GM23248 (cell line): ENCODE measurements at places on chromosomes 1 and 21. TPM values are rescaled to one million over a fixed set of nuclear protein-coding genes. Genes with fewer than 3 reads are reported as not detected.

The HLX gene
- 20.0 and 21.5 TPM in 2 replicates for polyA plus RNA-seq

The OR2L3 gene
- polyA plus RNA-seq: not detected in 2 replicates

The DTL gene
- 7.6 and 9.7 TPM in 2 replicates for polyA plus RNA-seq

The TCHHL1 gene
- polyA plus RNA-seq: not detected in 2 replicates

The LCE2A gene
- polyA plus RNA-seq: 11.1 and 12.4 TPM in 2 replicates

The SEMA6C gene
- 0.58 and 1.1 TPM in 2 replicates for polyA plus RNA-seq

GRCh38 chr1:226571893-226572292 is 23.3 kb downstream of the STUM start:
- no peak for DNase-seq

GRCh38 chr1:167687919-167688519 is 33.8 kb upstream of the MPZL1 start:
- DNase-seq: peak; percentile 74

- no peak for DNase-seq
These were observed 100.3 kb downstream of the PHTF1 start for GRCh38 chr1:113659035-113659434.

DNA sequence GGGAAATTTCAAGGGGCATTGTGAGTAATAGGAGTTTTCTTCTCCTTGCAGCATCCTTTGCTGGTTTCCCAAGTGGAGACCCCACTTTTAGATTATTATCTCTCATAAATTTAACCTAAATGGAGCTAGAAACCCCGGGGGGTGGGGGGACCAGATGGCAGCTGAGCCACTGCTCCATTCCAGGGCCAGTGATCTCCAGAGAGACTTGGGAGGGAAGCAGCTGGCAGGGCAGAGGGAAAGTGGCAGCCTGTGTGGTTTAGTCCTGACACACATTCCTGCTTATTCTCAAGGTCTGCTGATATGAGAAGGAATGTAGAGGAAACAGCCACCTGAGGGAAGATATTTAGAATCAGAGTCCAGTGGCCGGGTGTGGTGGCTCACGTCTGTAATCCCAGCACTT is 16.3 kb downstream of the PCP4L1 start:
- no peak for DNase-seq

GRCh38 chr21:45516671-45517151 is 25.5 kb downstream of the SLC19A1 start:
- no peak for DNase-seq

GRCh38 chr1:60463146-60463545 is 389.6 kb upstream of the C1orf87 start:
- no peak for DNase-seq
